ENCODE measurements at places on chromosomes 2 and 18.

GRCh38 chr2:16725549-16725948 is 59.9 kb upstream of the CYRIA start:
- no peak for DNase-seq

GRCh38 chr2:44579115-44579836 is 217.5 kb downstream of the CAMKMT start:
- no peak for DNase-seq

GRCh38 chr18:72342933-72343332 is 201.2 kb downstream of the CBLN2 start:
- DNase-seq, result no peak

DNA sequence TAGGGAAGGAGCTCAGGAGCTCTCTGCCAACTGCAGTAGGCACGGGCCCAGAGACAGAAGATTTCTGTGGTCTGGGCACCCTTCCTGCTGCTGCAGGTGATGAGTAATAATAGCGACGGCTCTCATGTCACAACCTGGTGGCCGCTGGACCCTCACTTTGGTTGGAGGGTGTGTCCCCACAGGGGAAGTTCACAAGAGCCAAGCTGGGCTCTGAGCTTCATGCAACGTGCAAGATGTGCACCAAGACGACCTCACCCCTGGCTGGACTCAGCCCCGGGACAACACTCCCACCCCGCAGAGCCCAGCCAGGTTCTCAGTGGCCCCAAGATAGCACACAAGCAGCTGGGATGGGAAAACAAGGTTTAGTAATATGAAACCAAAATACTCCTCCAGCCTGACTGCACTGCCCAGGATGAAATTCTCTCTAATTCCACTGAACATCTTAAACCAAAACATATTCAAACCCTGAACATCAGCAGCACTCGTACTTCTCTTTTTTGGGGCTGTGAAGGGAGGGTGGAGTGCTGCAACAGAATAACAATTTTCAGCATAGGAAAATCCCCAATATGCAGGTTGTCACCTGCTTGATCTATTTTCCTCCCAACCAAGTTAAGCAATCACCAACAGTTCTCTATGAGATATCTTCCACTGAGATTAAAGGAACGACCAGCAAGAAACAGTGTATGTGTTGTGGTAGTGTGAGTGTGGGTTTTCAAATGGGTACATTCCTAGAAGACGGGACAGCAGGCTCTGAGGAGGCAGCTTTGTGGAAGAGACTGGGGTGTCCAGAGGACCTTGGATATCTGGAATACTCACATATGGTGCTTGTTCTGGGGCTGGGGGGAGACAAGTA is 26.5 kb downstream of the BCL2 start:
- DNase-seq, result peak; percentile 44

- DNase-seq, result no peak
Observed at GRCh38 chr2:241772063-241772499, 4.5 kb upstream of the GAL3ST2 start.

DNA sequence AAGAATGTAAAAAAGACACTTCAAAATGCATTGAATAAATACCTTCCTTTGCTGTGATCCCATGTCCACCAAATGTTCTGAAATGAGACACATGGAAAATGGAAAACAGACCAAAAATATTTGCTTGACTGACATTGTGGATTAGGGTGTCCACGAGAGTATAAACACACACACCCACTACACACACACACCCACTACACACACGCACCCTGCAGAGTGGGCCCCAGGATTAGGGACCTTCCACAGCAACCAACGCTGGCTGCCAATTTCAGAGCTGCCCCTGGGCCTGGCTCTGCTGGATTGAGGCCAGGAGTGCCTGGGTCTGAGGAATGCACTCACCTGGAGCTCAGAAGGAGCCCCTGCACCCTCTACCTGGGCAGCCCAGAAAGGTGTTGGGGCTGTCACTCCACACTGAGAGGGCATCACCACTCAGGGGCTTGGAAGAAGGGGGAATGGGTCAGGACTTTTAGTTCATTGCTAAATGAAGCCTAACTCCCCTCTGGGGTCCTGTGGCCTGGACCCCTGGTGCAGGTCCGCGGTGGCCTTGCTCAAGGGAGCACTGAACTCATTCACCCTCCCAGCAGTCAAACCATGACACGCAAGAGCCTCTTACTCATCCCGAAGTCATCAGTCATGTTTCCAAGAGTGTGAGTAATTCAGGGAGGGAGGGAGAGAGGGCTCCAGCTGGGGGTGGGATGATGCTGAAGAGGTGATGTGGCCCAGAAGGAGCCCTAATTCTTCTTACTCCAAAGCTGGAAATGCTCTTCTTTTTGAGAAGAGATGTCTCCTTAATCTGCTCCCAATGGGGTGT is 50.2 kb upstream of the PLB1 start:
- DNase-seq, result no peak

- DNase-seq, result no peak
Observed at GRCh38 chr2:232483923-232484627, 3.6 kb downstream of the ECEL1 start.

GRCh38 chr2:55151733-55152433 is 80.2 kb downstream of the CLHC1 start:
- peak; percentile 61 for DNase-seq

- peak; percentile 56 for DNase-seq
Observed at GRCh38 chr18:79944126-79944731, 7.2 kb downstream of the SLC66A2 start.

DNA sequence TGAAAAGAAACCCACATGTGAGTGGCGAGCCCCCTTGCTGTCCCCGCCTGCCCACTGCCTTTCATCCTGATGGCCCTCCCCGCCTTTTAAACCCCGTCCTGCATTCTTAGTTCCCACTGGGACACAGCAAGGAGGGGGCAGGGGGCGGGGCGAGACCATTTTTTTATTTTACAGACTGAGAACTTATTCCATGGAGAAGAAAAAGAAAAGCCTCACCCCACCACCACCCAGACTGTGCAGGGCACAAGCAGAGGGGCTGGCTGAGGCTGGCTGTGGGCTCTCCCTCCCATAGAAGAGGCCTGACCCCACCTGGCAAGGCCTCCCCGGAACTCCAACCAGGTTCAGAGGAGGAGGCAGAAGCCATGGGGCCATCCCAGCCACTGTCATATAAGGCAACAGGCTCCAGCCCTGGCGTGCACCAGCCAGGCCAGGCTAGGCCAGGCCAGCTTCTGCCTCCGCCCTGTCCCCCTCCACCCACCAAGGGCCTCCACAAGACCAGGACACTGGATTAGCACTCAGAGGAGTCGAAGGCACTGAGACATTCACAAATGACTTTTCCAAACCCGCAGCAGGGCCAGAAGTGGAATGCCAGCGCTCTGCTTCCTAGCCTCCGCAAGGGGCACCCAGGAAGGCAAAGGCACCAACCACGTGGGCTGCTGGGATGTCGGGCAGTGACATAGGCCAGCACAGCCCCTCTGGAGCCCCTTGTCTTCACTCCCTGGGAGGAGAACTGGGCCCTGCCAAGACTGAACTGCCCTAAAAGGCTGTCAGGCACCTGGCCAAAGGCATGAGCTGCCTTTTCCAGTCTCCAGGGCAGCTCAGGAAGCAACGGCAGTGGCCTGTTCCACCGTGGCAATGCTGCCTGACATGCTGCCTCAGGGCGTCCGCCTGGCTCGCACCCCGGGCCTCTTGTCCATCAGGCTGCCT is 37.5 kb upstream of the SEMA4C start:
- DNase-seq, result peak; percentile 94

GRCh38 chr2:32711219-32711618 is 83.4 kb downstream of the TTC27 start:
- peak; percentile 91 for DNase-seq

- no peak for DNase-seq
Observed at GRCh38 chr2:7030810-7031209, 113.6 kb downstream of the RNF144A start.

DNA sequence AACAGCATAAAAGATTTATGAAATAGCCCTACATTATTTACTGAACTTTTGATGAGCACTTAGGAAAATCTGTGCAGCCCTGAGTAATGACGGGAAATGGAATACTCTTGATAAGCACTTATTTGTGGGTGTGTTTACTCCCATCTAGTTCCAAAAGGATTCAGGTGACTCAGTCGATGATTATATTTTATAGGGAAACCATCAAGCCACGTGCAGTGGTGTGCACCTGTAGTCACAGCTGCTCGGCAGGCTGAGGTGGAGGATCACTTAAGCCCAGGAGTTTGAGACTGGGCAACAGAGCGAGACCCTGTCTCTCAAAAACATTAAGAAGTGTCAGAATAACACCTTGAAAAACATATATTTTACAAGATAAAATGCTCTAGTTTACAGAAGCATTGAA is 91.9 kb downstream of the CABYR start:
- DNase-seq, result no peak

DNA sequence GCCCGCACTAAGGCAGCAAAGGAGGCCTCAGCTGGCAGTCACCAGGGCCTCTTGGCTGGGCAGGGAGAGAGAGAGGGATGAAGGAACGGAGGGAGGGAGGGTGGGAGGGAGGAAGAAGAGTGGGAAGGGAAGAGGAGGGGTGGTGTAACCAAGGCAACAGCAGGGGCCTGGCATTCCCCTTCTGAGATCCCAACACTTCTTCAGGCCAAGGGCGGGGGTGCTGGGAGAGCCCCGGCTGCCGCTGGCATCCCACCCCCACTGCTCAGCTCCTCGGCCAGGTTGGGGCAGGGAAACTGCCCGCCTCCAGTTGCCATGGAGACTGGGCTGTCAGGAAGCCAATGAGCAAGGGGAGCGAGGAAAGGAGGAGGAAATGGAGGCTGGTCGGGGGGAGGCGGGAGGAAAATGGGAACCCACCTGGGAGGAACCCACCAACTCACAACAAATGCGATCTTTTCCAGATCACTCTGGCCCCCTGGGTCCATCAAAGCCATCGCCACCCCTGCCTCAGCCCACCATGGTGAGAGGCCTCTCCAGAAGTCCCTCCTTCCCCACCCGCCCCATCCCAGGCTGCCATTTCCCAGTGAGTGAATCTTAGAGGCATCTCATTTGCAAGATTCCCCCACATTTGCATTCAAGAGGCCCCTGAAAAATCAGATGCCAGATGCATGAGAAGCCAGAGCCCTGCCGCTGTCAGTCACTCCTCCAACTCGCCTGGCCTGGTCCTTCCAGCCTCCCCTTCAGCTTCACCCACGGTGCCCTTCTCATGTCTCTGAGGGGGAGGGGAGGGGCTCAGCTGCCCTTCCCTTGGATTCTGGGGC is 12.4 kb downstream of the SH2D6 start:
- peak; percentile 77 for DNase-seq

DNA sequence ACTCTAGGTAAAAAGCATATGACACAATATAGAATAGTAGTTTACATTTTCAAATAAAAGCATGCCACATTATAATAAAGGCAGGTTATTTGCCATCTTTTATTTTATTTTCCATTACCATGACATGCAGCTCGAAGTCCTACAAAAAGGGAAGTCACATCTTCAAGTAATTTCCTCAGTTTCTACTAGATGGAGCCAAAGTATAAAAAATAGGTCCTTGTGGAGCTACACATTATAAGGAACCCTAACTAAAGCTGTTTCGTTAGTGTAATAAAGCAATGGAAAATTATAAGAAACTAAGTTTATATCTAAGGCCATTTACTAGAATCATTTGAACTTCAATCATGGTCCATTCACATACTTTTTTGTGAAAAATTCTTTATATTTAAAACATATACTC is 674.5 kb downstream of the KCNJ3 start:
- peak; percentile 32 for DNase-seq

- DNase-seq, result peak; percentile 83
Observed at GRCh38 chr18:6482198-6482977, 67.7 kb upstream of the L3MBTL4 start.

DNA sequence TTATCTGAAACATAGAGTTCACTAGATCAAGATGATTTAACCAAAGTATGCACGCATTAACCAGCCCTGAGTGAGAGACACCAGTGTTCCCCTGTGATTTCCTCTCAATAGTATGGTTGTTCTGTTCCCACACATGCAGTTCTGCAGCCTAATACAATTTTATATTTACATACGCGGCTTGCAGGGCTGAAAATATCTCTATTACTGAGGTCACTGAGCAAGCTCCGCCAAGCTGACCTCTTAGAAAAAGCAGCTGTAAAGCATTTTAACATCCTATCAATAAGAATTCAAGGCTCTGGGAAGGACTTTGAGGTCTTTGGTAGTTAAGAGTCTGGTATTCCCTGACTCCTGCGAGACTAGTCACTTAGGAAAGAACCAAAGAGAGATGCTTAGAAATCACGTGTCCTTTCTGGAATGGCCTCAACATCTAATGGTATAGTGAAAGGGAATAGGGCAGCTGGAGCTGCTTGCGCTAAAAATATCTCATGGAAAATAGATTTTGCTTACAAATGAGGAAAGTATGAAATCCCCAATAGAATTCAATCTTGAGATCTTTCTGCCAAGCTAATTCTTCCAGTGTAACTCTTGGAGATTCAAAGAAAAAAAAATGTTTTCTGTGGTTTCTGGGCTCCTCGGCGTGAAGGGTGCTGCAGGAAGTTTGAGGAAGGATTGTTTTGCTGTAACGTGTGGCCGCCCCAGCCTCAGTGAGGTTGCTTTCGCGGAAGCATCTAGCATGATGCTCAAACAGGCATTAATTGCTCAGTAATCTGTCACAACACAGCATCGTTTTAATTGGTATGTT is 59.2 kb downstream of the DOCK10 start:
- DNase-seq, result peak; percentile 98

- DNase-seq, result peak; percentile 25
Observed at GRCh38 chr2:223692191-223692947, 90.2 kb upstream of the SCG2 start.

GRCh38 chr18:66138642-66139041 is 387.8 kb downstream of the CDH7 start:
- DNase-seq, result peak; percentile 14

DNA sequence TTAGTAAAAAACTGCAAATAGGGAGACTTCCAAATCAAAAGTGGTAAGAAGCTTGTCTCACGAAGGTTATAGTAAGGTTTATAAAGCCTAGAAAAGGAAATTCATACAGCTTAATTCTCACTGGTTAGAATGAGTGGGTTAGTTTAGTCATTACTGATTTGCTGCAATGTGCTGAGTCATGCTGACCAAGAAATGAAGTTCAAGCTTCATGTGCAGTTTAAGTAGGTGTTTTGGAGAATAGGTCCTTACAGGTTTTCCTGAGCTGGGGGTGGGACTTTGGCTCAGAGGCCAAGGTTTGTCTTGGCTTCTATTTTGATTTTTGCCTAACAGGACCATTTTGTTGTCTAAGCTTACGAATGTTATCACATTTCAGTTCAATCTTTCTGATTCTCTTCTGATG is 15.1 kb downstream of the CLIP4 start:
- DNase-seq, result peak; percentile 4

DNA sequence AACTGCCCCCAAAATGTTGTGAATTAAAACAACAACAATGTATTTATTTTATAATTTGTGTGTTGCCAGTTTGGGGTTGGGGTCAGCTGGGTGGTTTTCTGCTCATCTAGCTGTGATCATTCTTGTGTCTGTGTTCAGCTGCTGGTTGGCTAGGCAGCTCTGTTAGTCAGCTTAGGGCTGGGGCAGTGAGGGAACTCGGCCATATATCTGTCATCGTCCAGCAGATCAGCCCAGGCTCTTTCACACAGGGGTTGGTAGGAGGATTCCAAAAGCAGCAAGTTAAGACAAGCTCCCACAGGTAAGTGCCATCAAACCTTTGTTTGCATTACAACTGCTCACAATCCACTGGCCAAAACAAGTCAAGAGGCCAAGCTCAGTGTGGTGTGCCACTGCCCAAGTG is 121.5 kb downstream of the LPIN1 start:
- DNase-seq, result no peak

DNA sequence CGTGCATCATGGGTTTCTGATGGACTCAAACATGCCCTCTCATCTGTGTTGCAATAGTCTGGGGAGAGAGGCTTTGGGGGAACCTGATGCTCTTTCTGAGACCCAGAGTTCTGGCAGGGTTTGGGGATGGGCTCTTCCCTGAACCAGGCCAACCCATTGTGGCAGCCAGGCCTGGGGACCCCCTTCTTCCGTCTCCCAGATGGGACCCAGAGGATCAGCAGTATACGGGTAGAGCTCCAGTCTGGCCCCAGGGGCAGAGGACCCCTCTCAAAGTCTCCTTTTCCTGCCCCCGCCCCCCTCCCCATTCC is 333.7 kb downstream of the DYSF start:
- DNase-seq, result no peak
